Fibroblast of upper back skin (primary cell): ENCODE measurements at places on chromosomes 5 and 9.

DNA sequence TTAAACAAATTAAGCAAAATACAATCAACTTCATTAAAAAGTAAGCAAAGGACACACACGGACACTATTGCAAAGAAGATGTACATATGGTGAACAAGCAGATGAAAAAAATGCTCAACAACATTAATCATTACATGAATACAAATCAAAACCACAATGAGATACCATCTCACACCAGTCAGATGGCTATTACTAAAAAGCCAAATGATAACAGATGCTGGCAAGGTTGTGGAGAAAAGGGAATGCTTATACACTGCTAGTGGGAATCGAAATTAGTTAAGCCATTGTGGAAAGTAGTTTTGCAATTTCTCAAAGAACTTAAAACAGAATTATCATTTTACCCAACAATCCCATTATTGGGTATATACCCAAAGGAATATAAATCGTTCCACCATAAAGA lies 636.2 kb upstream of the ST8SIA4 start:
- peak; percentile 19 for DNase-seq

GRCh38 chr5:132310141-132310834 lies 16.1 kb downstream of the SLC22A4 start:
- DNase-seq: no peak

GRCh38 chr9:89808076-89808755 lies 203.4 kb downstream of the GADD45G start:
- DNase-seq: peak; percentile 58

- DNase-seq: peak; percentile 91
Measured at GRCh38 chr5:90983148-90983547, 400.0 kb downstream of the ARRDC3 start.

DNA sequence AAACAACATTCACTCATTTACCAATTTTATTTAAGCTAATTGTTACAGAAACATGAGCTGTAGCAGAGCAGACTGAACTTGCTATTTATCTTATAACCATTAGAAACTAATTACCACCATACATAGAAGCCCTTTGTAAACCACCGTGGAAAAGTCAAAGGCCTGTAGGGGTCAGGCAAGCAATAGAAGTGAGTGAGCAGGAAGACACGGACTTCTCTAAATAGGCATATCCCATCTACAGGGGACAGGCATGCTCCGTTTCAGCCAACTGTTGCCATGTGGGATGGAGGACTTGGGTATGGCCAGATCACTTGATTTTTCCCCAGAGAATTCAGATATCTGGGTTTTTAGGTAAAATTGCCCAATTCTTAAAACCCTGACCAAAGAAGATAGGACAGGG lies 44.8 kb downstream of the PRRC1 start:
- DNase-seq: no peak

DNA sequence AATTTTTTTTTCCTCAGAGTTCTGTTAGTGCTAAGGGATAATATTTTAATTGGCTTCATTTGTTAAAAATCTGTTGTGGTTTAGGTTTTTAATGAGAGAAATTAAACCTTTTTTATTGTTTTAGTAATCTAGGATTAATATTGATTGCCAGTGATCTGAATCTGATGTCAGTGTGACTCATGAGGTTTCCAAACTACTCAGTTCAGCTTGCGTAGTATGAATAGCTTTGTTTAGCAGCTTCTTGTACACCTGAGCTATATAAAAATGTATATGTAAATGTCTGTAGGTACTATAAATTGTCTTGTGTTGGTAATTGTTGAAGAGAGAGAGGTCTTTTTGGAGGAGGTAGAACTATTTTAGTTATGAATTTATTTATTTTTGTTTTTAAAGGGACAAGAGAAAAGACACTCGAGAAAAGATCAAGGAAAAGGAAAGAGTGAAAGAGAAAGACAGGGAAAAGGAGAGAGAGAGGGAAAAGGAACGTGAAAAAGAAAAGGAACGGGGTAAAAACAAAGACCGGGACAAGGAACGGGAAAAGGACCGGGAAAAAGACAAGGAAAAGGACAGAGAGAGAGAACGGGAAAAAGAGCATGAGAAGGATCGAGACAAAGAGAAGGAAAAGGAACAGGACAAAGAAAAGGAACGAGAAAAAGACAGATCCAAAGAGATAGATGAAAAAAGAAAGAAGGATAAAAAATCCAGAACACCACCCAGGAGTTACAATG lies 26.3 kb downstream of the SREK1 start:
- no peak for DNase-seq

DNA sequence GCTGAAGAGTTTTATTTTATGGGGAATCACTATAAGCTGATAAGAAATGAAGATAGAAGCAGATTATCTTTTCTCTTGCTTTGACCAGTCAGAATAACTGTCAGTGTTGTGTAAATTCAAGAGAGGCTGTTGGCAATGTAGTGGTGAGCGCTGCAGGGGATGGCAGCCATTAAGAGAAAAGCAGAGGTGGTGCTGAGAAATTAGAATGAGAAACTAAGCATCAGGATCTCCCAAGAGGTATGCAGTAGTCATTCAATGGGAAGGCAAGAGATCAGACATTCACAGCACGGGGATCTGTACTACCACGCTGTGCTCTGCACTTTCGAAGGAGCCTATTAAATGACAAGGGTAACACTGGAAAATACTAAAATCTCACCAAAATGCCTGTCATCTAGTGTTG lies 768.5 kb upstream of the ACO1 start:
- no peak for DNase-seq

GRCh38 chr5:31692561-31693221 lies 53.8 kb downstream of the PDZD2 start:
- no peak for DNase-seq

- DNase-seq: no peak
Measured at GRCh38 chr9:6777213-6777902, 19.6 kb downstream of the KDM4C start.

DNA sequence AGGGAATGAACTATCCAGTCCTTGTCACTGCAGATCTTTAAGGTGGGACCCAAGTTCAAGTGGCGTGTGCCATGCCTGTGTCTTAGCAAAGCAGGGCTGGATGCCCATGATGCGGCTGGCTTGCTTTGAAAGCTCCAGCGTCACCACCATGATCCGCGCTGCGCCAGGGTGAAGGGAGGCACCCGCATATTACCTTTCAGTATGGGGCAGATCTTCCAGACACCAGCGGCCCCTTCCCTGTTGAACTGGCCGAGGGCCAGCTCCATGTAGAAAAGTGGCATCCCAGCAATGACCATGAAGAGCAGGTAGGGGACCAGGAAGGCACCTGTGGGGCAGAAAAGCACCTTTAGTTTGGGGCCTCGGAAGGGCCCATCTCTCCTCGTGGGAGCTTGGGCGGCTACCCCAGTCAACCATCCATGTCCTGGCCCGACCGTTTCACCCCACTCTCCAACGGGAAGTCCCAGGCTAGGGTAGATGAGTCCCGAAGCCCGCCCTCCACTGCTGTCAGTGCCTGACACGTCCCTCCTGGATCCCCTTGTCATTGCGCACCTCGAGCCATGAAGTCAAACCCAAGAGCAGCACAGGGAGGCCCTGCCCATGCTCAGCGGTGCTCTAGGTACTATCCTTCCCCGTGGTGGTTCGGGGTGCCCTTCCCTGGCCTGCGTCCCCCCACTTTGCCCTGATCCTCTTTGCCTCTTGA lies 3.9 kb downstream of the SLC6A3 start:
- DNase-seq: no peak

GRCh38 chr5:28374492-28374967 lies 1336.1 kb upstream of the CDH9 start:
- peak; percentile 23 for DNase-seq

DNA sequence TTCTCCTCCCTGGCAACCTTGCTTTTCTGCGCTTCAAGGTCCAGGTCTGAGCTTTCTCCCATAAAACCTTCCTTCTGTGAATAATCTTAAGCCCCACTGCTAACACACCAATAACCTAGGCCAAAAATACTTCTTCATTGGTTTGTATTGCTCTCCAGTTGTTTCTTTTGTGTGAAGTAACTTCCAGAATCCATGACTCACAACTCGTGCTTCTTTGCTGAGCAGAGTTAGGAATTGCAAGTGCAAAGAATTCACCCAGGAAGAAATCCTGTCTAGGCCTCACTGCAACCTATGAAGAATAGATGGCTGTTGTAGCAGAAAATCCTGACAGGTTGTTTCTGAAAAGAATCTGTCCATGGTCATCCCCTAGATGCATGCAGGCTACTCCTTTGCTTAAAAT lies 295.7 kb downstream of the MED10 start:
- no peak for DNase-seq

- DNase-seq: no peak
Measured at GRCh38 chr9:123336449-123336848, 19.5 kb upstream of the CRB2 start.

DNA sequence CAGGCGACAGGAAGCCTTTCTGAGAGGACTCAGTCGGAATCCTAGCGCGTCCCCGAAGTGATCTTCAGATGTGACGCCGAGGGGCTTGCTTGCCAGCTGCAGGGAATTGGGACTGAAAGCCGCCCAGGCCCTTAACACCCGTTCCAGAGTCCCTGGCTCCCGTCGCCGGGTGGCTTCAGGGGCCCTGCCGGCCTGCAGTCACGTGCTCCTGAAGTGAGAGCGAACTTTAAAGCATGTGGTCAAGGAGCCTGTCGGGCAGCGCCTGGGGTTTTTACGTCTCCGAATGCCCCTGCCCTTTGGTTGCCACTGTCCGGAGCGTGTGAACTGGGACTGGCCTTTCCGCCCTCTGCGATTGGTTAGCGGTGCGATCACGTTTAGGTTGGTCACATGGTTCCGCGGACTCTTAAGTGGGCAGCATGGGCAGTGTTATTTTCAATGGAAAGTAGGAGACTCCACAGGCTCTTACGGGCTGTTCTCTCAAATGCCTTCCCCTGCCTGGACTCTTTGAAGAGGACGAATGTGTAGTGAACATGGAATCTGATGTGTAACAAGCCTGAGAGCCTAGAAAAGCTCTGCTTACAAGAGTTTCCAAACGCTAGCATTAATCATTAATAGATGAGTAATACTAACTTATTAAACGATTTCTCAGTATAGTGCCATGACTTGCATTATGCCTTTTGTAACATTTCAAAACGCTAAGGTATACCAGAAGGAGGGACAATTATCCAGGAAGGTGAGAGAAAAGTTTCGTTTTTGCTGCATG lies 1.9 kb downstream of the VLDLR start:
- DNase-seq: peak; percentile 36

- DNase-seq: peak; percentile 62
Measured at GRCh38 chr5:20113031-20113715, 125.2 kb upstream of the CDH18 start.

DNA sequence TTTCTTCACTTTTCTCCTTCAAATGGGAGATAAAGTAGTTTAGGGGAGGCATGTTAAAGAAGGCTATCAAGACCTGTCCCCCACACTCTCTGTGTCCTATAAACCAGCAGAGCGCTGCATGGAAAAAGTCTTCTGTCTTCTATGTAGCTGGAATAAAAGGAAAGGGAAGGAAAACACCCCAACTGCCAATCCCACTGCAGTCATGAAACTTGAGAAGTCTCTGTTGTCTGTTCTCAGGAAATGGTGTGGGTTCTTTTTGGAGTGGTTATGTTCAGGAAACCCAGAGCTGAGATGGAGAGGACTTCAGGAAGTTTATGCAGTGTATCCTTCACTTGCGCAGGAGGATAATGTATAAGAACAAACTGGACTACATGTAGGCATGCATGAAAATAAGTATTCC lies 274.3 kb downstream of the GAS1 start:
- no peak for DNase-seq

DNA sequence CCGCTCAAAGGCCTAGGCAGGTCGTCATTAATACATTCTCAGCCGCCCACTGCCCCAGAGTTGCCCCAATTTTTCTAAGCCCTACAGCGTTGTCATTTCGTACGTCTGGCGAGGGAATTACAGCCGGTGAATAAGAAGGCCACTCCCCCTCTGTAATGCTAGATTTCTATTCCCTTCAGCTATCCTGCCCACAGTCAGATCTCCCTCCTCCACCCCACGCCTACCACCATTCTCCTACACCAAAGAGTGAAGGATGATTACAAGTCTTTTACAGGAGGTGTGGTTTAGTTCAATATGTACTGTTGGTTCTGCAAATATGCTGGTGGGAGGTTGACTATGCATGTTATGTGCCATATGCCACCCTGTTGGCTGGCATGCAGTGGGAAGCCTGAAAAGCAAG lies 83.7 kb upstream of the SMIM15 start:
- DNase-seq: no peak

GRCh38 chr5:170971-171800 lies 20.1 kb upstream of the LRRC14B start:
- no peak for DNase-seq

GRCh38 chr5:170434966-170435605 lies 45.9 kb upstream of the KCNMB1 start:
- DNase-seq: peak; percentile 46

DNA sequence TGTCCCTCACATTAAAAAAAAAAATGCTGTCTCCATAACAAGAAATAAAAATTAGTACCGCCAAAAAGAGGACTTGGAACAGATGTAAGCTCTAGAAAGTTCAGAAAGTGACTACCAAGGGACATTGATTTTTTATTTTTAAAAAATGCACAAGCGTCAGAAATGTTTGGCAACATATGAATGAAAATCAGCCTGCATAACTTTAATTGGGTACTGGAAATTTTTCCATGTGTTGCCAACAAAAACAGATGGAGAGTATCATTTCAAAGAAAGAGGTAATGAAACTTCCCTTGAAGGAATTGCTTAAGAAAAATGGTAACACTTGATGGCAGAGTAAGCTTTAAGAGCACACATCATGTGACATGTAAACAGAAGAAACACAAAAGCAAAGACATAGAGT lies 47.2 kb downstream of the OR2K2 start:
- no peak for DNase-seq

- DNase-seq: peak; percentile 17
Measured at GRCh38 chr5:153670101-153670500, 179.6 kb downstream of the GRIA1 start.
